ENCODE measurements at places on chromosomes 13 and 19.

- DNase-seq = no peak
Measured at GRCh38 chr13:94716016-94716415, 3.7 kb upstream of the SOX21 start.

GRCh38 chr13:75329723-75330122, 152.2 kb downstream of the TBC1D4 start:
- no peak for DNase-seq

GRCh38 chr19:33402421-33403220, 29.1 kb downstream of the CEBPG start:
- DNase-seq = no peak

DNA sequence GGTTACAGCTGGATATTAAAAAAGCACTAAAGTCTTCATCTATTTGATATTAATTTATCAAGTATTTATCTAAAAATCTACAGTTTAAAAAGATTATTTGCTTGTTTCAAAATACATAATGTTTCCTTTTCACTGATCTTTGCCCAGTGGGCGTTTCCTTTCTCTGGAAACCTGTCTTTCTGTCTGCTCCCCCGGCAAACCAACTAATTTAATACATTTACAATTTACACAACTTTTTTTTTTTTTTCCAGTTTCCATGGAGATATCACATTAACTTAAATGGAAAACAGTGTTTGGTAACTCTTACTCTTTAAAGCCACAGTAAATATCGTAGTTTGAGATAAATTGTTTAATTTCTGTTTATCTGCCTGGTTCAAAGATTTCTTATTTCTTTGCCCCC, 5.3 kb downstream of the GPC6 start:
- DNase-seq = no peak

GRCh38 chr19:47049307-47049700, 880 bp upstream of the TMEM160 start:
- peak; percentile 57 for DNase-seq

DNA sequence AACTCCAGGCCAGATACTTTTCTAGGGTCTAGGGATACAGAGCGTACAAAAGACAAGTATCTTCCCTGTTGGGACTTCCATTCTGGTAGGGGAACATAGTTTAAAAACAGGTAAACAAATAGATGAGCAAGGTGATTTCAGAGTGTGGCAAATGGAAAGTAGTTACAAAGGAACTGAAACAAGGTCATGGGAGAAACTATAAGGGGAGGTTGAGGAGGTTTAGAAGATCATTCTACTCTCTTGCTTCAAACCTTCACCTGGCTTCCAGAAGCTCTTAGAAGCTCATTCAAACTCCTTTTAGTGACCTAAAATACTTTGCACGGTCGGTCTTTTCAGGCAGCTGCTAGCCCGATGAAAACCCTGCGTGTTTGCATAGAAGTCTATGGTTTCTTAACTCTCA, 9.1 kb downstream of the FFAR2 start:
- no peak for DNase-seq

GRCh38 chr13:21148557-21149258, 27.6 kb downstream of the SKA3 start:
- DNase-seq = no peak

- DNase-seq = no peak
Measured at GRCh38 chr13:23279321-23279720, 98.5 kb downstream of the SGCG start.

DNA sequence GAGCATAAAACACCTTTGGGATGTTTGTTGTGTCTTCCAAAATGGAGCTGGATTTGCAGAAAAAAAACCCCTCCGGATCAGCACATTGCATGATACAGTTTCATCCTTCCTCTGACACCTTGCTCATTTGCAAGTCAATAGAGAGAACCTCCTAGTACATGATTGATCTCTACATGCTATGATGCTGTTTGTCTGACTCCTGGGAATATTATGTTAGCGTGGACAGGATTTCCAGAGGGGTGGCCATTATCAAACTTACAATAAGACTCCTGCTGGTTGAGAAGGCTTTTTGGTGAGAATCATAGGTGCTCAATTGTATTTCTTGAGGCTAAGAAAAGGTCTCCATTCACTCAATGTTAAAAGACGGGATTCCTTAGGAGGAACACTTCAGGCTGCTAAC, 75.9 kb upstream of the SCEL start:
- DNase-seq = no peak

DNA sequence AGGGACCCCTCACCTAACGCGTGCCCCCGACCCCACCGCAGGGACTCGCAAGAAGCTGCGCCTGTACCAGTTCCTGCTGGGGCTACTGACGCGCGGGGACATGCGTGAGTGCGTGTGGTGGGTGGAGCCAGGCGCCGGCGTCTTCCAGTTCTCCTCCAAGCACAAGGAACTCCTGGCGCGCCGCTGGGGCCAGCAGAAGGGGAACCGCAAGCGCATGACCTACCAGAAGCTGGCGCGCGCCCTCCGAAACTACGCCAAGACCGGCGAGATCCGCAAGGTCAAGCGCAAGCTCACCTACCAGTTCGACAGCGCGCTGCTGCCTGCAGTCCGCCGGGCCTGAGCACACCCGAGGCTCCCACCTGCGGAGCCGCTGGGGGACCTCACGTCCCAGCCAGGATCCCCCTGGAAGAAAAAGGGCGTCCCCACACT, 4.7 kb upstream of the MYBPC2 start:
- peak; percentile 93 for DNase-seq

DNA sequence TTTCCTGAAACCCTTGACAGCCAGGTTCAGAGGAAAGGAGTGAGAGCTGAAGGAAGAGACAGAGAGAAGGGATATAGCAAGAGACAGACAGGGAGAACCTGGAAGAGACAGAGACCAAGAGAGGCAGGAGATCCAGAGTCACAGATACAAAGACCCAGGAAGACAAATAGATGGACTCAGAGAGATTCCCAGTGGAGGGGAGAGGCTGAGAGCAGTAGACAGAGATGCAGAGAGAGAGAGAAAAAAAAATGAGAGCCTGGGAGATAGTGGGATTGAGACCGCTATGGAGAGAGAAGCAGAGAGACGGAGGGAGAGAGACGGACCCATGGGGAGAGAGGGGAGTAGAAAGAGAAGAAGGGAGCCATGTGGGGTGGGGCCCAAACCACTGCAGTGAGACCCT, 763 bp downstream of the FXYD7 start:
- DNase-seq = no peak

DNA sequence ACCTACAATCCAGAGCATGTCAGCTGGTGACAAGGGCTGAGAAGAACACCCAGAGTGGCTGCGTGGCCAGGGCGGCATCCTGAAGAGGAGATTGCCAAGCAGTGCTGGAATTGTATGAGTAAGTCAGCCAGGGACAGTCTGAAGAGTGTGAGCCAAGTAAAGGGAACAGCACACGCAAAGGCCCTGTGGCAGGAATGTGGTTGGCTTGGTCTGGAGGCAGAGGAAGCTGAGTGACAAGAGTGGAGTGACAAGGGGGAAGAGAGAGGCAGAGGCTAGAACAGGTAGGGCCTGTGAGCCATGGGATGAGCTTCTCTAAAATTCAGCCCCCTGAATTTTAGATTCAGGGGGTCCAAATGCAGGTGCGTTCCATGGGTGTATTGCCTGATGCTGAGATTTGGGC, 53.7 kb upstream of the UQCRFS1 start:
- no peak for DNase-seq

- no peak for DNase-seq
Measured at GRCh38 chr13:112756511-112756966, 66.7 kb downstream of the ATP11A start.

- DNase-seq = no peak
Measured at GRCh38 chr13:111566567-111566966, 246.1 kb downstream of the TEX29 start.
